ENCODE measurements at places on chromosomes 12 and 14. TPM values are rescaled to one million over a fixed set of nuclear protein-coding genes. Genes with fewer than 3 reads are reported as not detected.

ARHGEF25 gene
- total RNA-seq: 1.6 TPM

GRCh38 chr12:118044075-118044474, 16.9 kb downstream of the WSB2 start:
- no peak for DNase-seq

GRCh38 chr12:104742551-104743201, 215.4 kb downstream of the SLC41A2 start:
- no peak for DNase-seq

GRCh38 chr14:58107947-58108552, 44.0 kb downstream of the ARMH4 start:
- peak; percentile 74 for DNase-seq

DNA sequence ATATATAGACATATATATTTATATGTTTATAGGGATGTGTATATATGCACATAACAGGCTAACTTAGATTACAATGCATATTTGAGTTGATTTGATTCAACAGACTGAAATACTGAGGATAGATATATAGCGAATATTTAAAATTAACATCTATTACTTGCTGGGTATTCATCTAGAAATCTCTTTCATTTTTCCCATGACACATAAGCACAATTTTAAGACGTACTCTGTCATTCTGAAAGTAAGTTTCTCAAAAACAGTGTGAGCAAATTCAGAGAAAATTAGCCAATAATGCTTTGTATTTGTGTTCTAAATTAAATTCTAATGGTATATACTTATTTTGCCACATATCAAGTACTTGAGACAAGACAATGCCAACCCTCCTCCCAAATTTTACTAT, 907.5 kb upstream of the MDGA2 start:
- DNase-seq: no peak

DNA sequence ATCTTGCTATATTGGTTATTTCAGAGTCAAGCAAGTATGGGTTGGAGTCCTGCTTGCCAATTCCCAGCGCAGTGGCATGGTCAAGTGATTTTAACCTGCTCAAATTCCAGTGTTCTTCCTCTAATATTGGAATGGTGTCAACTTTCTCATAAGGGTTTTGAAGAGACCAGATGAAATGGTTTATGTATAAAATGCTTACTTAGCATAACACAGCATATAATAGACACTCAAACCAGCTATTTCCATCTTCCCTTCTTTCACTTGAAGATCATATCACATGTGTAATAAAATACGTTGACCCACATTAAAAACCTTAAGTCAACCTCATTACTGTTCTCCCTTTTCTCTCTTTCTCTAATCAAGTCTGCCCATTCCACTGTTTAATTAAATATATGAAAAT, 144.0 kb downstream of the NAV3 start:
- no peak for DNase-seq

GRCh38 chr12:107351109-107351508, 257.8 kb upstream of the CRY1 start:
- DNase-seq: no peak

DNA sequence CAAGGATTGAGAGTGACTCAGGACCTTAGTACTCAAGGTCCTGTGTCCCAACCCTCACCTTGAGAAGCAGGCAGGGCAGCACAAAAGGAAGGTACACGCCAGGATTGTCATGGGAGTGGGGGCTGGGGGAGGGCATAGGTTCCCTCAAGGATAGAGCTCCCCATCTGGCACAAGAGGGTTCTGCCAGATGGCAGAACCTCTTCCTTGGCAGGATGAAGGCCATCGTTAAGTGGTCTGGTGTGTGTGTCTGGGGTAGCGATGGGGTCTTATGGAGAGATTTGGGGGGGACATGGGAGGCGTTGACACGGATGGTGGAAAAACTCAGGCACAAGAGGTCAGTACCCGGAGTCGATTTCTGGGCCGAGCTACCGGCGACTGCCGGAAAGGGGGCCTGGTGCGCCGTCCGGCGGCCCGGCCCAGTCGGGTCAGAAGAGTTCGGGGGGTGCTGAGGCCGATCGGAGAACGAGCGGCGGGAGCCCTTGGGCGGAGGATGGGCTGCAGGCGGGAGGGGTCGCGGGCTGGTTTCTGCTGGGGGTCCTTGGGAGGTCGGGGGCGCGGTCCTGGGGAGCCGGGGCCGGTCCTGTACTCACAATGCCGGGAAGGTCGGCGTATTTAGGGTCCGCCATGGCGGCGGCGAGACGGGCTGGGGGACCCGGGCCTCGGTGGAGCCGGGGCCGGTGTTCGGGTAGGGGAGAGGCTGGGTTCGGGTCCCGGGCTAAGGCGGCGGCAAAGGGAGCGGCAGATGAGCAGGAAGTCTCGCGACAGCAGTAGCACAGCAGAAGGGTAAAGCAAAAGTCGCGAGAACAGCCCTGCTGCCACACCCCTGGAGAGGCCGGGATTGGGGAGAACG, at the start of gene DCTN2:
TSS of gene DCTN2 (minus strand) at position 755 of the 850 bp plus-strand sequence. CDS start at position 626, 129 bp downstream.
- DNase-seq: peak; percentile 94

RNASE11 gene
- total RNA-seq: not detected

GRCh38 chr12:117412465-117413188, 51.2 kb upstream of the NOS1 start:
- no peak for DNase-seq

DNA sequence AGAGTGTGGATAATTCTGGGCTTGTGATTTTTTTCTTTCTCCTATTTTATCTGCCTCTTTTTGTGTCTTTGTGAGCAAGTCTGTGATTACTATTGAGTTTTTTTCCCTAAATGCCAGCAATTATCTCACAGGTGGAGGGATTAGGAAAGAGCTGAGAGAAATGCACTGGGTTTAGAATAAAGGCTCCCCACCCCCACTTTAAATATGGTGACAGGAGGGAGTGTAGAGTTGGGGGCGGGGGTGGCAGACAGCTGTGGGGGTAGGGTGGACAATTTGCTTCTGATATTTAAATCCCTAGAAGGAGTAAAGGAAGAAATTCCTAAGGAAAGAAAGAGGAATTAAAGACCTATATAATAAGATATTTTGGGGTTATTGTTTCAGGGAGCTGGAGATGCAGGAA, 145.9 kb downstream of the NRXN3 start:
- no peak for DNase-seq

EFCAB11 gene
- 2.7 TPM for total RNA-seq

DPPA3 gene
- not detected for total RNA-seq

LHX5 gene
- total RNA-seq: not detected

- DNase-seq: no peak
Measured at GRCh38 chr14:22412926-22413411, 176.1 kb downstream of the DAD1 start.

PDZRN4 gene
- total RNA-seq: not detected

GRCh38 chr14:81831128-81831820, 297.6 kb upstream of the SEL1L start:
- DNase-seq: no peak

GPATCH2L gene
- 31.7 TPM for total RNA-seq

ANO4 gene
- 1.5 TPM for total RNA-seq

DNA sequence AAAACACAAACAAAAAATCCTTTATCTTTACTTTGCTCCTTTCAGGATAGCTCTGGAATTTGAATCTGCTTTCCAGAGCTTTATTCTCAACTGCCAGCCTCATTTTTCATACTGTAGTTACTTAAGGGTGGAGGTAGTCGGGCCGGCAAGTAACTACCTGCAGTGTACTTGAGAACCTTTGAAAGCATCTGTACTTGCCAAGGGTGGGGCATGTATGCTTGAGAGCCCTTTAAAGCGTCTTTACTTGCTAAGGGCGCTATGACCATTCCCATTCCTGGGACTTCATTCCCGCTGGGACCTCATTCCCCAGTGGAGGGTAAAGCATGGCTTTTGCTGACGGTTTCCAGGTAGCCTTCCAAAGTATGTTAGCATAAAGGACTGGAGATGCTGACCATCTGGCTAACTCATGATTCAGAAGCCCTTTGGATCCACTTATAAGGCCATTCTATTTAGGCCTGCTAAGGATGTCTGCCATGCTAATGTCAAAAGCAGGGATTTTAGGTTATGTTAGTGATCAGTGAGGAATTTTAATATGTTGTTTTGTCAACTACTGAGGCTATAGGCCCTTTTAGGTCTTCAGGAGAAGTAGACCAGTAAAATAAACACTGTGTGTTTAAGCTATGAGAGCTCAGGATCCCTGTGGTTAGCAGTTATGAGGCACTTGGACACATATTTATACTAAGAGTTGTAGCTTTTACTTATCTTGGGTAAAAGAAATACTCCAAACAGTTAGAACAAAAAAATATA, 74.9 kb downstream of the CRADD start:
- no peak for DNase-seq

- DNase-seq: no peak
Measured at GRCh38 chr14:104843006-104843405, 22.1 kb upstream of the CEP170B start.

GRCh38 chr12:51817027-51817953, 31.2 kb downstream of the FIGNL2 start:
- no peak for DNase-seq

DNA sequence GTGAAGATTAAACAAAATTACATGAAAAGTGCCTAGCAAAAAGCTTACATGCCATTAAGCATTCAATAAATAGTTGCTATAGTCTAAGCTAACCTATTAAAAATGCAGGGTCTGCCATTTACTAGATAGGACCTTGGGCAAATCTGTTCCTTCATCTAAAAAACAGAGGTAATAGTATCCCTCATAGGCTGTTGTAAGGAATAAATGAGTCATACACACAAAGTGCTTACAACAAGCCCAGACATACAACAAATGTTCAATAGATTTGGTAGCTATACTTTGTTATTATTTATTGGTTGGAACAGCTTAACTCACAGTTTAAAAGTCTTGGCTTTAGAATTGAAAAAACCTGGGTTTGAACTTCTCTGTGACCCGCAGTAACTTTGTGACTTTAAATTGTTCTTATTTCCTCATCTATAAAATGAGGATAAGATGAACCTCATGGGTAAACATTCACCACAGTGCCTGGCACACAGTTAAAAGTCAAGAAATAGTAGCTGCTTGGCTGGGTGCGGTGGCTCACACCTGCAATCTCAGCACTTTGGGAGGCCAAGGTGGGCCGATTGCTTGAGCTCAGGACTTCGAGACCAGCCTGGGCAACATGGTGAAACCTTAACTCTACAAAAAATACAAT, 24.7 kb downstream of the HEATR5A start:
- DNase-seq: no peak

DNA sequence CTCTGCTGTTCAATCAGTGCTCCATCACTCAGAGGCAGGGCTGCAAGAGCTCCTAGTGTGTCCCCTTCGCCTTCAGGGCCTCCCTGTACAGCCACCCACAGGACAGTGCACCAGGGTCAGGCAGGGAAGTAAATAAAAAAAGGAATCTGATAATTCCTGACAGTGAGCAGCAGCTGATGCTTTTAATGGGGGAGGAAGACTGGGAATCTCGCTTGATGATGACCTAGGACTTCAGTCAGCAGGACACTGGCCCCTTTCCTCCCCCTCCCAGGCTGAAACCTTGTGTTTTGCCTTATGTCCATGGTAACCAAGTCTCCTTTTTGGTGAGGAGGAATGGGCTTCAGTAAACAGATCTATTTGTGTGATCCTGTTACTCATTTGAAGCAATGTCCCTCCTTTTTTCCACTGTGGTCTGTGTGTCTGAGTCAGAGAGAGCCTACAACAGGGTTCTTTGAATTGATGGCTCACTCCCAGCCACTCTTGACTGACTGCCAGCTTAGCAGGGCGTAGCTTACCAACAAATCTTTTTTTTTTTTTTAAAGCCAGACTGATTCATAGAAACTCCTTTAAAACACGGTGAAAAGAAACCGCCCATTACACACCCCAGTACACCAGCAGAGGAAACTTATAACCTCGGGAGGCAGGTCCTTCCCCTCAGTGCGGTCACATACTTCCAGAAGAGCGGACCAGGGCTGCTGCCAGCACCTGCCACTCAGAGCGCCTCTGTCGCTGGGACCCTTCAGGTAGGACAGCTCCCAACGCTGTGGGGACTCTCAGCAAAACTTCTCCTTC, at the start of gene EMP1:
TSS of gene EMP1 (plus strand) at position 597 of the 792 bp plus-strand sequence. CDS start 14,785 bp downstream, outside the sequence.
- DNase-seq: peak; percentile 97
